ENCODE measurements at places on chromosomes 1 and 21. TPM values are rescaled to one million over a fixed set of nuclear protein-coding genes. Genes with fewer than 3 reads are reported as not detected.

- peaks cover 5% of the 10 kb centered on the region for H3K4me1 ChIP-seq
- H3K27ac ChIP-seq, result no peak overlapping the region
- no peak overlapping the region for H3K4me3 ChIP-seq
- H3K27me3 ChIP-seq, result no peaks in the 10 kb centered on the region
- DNase-seq, result no peak
- H3K36me3 ChIP-seq, result no peaks in the 10 kb centered on the region
Measured at GRCh38 chr1:201745023-201745422, 83.9 kb upstream of the IPO9 start.

DNA sequence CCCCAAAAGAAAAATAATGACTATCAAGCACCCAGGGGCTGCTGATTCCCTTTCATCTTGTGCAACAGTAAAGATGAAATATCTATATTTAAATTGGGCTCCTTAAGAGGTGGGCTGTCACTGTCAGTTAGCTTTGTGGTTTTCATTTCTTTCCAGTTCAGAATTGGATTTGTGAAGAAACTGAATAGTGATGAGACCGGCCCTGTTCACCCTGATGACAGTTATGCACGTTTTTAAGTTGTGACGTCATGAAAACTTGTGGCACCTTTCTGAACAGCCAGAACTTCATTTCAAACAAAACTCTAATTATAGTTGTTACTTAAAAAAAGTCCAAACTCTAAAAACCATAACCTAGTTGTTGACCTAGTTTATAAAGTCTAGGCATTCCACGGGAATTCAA is 125.9 kb downstream of the RUNX1 start:
- H3K4me3 ChIP-seq, result no peak overlapping the region
- no peak overlapping the region for H3K27ac ChIP-seq
- H3K4me1 ChIP-seq, result no peaks in the 10 kb centered on the region
- no peaks in the 10 kb centered on the region for H3K27me3 ChIP-seq
- H3K36me3 ChIP-seq, result no peaks in the 10 kb centered on the region

DNA sequence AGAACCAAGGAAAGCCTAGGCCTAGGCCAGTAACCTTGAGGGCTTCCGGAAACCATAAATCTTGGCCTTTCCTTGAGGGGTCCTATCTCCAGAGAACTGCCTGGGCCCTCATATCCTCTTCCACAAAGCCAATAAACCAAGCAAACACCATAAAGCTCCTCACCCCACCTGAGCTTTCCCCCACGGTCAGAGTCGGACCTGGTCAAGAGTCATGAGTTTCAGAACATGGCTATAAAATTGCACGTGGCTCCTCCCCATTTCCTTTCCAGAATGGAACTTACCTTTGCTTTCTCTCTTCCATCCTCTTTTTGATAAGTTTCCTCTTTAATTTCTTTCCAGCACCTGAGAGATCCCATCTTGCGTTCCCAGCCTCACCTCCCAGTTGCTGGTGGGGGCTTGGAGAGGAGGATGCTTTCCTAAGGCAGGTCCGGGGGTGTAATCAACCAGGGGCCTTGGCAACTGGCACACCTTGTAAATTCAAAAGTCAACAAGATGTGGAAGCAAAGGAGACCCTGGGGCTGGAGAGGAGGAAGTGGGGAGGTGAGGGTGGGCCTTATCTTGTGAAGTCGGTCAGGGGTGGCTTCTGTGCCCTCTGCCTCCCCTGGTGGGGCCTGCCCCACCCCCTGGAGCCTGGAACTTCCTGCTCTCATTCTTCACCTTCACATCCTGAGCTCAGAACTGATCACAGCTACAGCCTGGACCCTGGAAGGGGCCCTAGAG is 259.9 kb downstream of the FOXD2 start:
- no peak for DNase-seq
- no peaks in the 10 kb centered on the region for H3K36me3 ChIP-seq
- no peaks in the 10 kb centered on the region for H3K4me1 ChIP-seq
- no peak overlapping the region for H3K27ac ChIP-seq
- H3K27me3 ChIP-seq, result peaks cover 6% of the 10 kb centered on the region

DNA sequence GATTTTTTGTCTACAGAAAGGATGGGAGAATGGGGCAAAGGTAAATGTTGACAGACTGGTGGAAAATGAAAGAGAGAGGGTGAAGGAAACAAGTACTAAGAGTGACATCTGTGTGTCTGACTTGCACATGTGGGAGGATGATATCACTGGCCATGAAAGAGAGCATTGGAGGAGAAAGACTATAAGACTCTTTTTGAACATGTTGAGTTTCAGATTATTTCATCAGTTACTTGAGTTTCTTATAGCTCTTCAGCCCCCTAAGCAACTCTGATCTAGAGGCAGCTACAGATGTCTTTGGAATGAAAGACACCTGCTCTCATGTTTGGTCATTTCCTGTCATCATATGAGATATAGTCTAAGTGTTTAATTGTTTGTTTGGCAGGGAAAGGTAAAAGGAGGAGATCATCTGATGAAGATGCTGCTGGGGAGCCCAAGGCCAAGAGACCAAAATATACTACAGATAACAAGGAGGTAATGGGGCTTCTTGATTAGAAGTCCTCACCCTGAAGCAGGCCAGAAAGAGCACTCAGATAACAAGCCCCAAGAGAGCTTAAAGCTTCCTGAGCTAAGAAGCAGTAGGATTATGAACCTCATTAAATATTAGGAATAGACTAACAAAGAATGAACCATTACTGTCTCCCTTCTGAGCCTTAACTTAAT is 4.5 kb downstream of the POLR3C start:
- H3K27ac ChIP-seq, result no peak overlapping the region
- DNase-seq, result no peak
- peaks cover 73% of the 10 kb centered on the region for H3K36me3 ChIP-seq
- H3K4me3 ChIP-seq, result no peak overlapping the region
- H3K27me3 ChIP-seq, result no peaks in the 10 kb centered on the region

Gene CRYZ
- total RNA-seq, result 30.6 TPM

Gene SPRR4
- not detected for total RNA-seq

GRCh38 chr1:36715797-36716196 is 233.1 kb upstream of the CSF3R start:
- H3K36me3 ChIP-seq, result no peaks in the 10 kb centered on the region
- H3K27ac ChIP-seq, result no peak overlapping the region
- H3K4me3 ChIP-seq, result no peak overlapping the region
- H3K4me1 ChIP-seq, result peaks cover 8% of the 10 kb centered on the region
- DNase-seq, result no peak

DNA sequence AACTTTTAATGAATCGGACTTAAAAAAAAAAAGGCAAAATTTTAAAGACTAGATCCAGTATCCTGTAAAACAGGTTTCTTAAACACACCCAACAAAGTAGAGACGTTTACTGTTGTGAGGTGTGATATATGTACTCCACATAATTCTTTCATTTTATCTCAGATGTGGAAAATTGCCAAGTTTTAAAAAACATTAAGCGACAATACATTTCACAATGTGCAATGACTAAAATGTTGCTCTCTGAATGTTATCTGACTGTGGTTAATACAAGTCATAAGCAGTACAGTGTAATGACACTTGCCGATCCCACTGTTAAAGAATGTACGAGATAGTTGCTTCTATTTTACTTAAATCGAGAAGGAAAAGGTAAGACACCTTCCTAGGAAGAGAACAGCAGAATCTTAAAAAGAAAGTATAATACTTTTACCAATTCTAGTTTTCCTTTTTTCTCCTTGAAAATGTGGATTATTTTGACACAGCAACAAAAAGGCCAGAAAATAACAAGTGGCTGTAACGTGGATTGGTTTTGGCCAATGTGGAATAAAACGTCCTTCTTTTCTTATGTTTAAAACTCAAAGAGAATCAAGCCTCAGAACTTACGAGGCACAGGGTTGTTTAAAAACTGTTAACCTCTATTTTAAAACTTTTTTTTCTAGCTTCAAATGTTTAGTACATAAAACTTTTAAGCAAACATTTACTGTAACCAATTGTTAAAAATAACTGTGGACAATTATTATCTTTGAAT is 51.4 kb downstream of the TP53BP2 start:
- no peak overlapping the region for H3K4me3 ChIP-seq
- H3K4me1 ChIP-seq, result peaks cover 3% of the 10 kb centered on the region
- no peak overlapping the region for H3K27ac ChIP-seq
- peaks cover 86% of the 10 kb centered on the region for H3K36me3 ChIP-seq
- DNase-seq, result no peak

DNA sequence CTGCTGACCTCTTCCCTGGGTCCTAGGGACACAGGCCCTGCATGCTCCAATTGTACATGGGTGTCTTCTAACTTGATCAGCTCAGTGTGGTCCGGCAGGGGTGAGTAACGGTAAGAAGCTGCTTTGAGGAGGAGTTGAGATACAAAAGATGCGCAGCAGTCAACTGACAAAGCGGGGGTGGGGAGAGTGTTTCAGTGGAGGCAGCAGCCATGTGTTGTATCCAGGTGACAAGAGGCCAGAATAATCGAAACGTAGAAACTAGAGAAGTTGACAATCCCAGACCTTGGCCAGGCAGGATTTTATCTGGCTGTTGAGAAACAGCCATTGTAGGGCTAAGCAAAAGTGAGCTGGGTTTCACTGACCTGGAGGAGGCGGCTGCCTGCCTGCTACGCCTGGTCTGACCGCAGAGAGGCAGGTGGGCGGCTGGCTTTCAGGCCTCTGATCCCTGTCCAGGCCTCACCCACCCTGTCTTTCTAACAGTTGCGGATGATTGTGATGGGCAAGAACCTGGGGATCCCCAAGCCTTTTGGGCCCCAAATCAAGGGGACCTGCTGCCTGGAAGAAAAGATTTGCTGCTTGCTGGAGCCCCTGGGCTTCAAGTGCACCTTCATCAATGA is 28.8 kb downstream of the PADI6 start:
- no peaks in the 10 kb centered on the region for H3K27me3 ChIP-seq
- peaks cover 3% of the 10 kb centered on the region for H3K36me3 ChIP-seq
- H3K27ac ChIP-seq, result no peak overlapping the region
- H3K4me3 ChIP-seq, result no peak overlapping the region
- DNase-seq, result no peak
- H3K4me1 ChIP-seq, result no peaks in the 10 kb centered on the region

DNA sequence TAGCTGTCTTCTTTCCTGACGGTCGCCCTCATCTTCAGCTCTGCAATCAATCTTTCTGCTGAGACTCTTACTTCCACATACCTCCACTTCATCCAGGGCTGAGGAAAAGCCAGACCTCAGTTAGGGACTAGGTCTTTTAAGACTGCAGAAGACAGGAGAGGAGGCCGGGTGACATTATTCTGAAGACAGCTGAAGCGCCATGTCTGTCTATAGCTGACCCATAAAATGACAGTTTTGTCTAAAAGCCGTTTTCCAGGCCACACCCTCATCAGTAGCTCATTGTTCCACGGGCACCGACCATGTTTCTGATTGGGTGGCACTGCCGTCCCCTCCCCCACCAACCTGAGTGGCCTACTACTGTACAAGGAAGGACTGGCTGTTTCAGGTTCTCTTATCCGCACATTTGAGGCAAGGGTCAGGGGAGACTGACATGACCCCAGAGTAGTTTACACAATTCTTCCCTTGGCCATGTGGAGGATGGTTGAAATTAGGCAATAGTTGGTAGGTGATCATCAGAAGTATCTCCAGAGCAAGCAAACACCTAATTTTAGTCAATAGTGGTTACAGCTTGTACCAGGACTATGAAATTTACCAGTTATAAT is at the start of gene ADCY10:
Gene ADCY10, minus strand, starts transcription at position 240 of the 602 bp plus-strand sequence. CDS start 8,994 bp downstream, outside the sequence.
- no peak for DNase-seq
- H3K27me3 ChIP-seq, result no peaks in the 10 kb centered on the region
- H3K4me3 ChIP-seq, result no peak within 1 kb of the TSS
- H3K27ac ChIP-seq, result no peak within 1 kb of the TSS

GRCh38 chr21:36217743-36218142 is 61.1 kb downstream of the DOP1B start:
- H3K36me3 ChIP-seq, result no peaks in the 10 kb centered on the region
- H3K27ac ChIP-seq, result no peak overlapping the region
- H3K4me1 ChIP-seq, result no peaks in the 10 kb centered on the region
- H3K4me3 ChIP-seq, result no peak overlapping the region
- H3K27me3 ChIP-seq, result no peaks in the 10 kb centered on the region
- DNase-seq, result no peak

Measured in endodermal cell (in vitro differentiated cells).